Cardiac muscle cell (in vitro differentiated cells and primary cell): ENCODE measurements at places on chromosomes 3 and 15. TPM values are rescaled to one million over a fixed set of nuclear protein-coding genes. Genes with fewer than 3 reads are reported as not detected.

- H3K27me3 ChIP-seq = no peaks in the 10 kb centered on the region
- H3K27ac ChIP-seq = no peak overlapping the region
- H3K4me1 ChIP-seq = no peaks in the 10 kb centered on the region
Observed at GRCh38 chr15:69071260-69071659, 56.8 kb downstream of the NOX5 start.

- no peaks in the 10 kb centered on the region for H3K27me3 ChIP-seq
- no peak overlapping the region for H3K27ac ChIP-seq
- H3K36me3 ChIP-seq = no peaks in the 10 kb centered on the region
- DNase-seq = peak; percentile 10
Observed at GRCh38 chr3:55607844-55608243, 120.7 kb upstream of the WNT5A start.

DNA sequence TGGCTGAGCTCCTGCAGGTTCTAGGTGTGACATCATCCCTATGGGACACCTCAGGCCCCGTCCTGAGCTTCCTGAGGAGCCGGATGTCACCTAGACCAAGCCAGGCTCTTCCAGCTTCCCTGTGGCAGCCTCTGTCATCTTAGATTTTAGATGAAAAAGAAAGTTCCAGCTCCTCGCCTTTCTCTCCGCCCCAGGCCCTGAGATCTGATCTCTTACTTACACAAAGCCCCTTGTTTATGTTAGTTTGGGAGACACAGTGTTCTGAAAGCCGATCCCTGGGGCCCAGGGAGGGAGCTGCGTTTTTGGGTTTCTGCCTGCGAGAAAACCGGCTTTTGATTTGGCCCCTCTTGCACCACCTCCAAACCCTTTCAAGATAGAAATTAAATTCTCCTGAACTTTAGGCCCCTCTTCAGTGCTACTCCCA, 40.2 kb upstream of the FAM107A start:
- H3K4me3 ChIP-seq = no peak overlapping the region
- peaks cover 18% of the 10 kb centered on the region for H3K4me1 ChIP-seq
- H3K27me3 ChIP-seq = no peaks in the 10 kb centered on the region
- no peak overlapping the region for H3K27ac ChIP-seq

GRCh38 chr3:197746801-197747237, 2.9 kb upstream of the FYTTD1 start:
- no peak for DNase-seq
- peaks cover 8% of the 10 kb centered on the region for H3K4me1 ChIP-seq

GRCh38 chr15:38212729-38213351, 39.8 kb upstream of the SPRED1 start:
- H3K4me3 ChIP-seq = no peak overlapping the region
- no peaks in the 10 kb centered on the region for H3K27me3 ChIP-seq
- DNase-seq = no peak
- no peaks in the 10 kb centered on the region for H3K36me3 ChIP-seq

The CHST13 gene
- total RNA-seq = 0.67 and 0.89 TPM in 2 replicates
